Breast epithelium (tissue), 4 donors: ENCODE measurements at places on chromosomes 7 and 10. TPM values are rescaled to one million over a fixed set of nuclear protein-coding genes. Genes with fewer than 3 reads are reported as not detected.
A peak's percentile ranks its signal among the peaks of the same experiment; 100 is the strongest.

DNA sequence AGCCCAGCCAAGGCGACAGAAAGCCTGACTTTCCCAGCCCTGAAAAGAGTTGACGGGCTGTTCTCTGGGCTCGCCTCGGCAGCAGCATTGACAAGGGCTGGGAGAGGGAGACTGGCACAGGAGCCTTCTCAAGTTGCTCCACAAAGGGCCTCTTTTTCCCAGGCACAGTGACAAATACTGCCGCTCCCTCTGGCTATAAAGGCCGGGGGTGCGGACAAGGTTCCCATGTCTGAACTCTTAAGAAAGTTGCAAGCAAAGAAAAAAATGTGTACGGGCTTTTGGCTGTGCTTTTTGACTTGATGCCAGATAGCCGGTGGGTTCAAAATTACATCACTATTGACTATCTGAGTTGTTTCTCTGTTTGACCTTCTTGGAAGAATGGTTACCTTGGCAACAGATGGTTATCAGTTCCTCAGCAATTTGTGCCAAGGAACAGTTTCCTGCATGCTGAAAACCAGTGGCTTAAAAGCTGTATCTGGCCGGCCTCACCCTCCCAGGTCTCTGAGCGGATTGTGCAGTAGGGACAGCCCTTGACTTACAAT is 115.9 kb upstream of the EEPD1 start:
- peak overlapping the region; percentile 82 for H3K27ac ChIP-seq
- H3K27me3 ChIP-seq = peaks cover 3% of the 10 kb centered on the region
- no peak overlapping the region for H3K4me3 ChIP-seq
- H3K36me3 ChIP-seq = no peaks in the 10 kb centered on the region
- H3K4me1 ChIP-seq = no peaks in the 10 kb centered on the region

GRCh38 chr10:71513936-71514335 is 117.2 kb downstream of the CDH23 start:
- no peak overlapping the region for H3K27ac ChIP-seq
- H3K4me1 ChIP-seq = no peaks in the 10 kb centered on the region
- no peaks in the 10 kb centered on the region for H3K27me3 ChIP-seq
- no peak overlapping the region for H3K4me3 ChIP-seq

PRKCQ gene
- 0.98 TPM for total RNA-seq

AKR1E2 gene
- 12.1 TPM for total RNA-seq

DNA sequence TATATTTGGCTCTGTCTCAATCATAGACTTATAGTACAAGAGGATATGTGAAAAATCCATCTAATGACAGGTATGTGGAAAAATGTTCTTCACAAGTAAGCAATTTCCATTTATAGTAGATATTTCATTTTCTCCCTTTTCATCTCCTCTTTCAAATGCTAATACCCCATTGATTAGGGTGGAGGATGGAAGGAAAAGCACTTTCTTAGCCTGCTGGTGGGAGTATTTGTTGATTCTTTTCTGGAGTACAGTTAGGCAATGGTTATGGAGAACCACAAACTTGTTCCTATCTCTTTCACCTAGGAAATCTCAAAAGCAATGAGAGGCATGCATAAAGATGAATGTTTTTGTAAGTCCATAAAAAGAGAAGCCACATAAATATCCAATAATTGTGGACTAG is 108.0 kb upstream of the CREB5 start:
- H3K27me3 ChIP-seq = no peaks in the 10 kb centered on the region
- H3K4me1 ChIP-seq = no peaks in the 10 kb centered on the region
- no peak for DNase-seq
- no peak overlapping the region for H3K4me3 ChIP-seq

PON1 gene
- 0.29 TPM for total RNA-seq

GAD2 gene
- not detected for total RNA-seq

GRCh38 chr10:119517235-119518141 is 25.0 kb downstream of the RGS10 start:
- H3K4me1 ChIP-seq = no peaks in the 10 kb centered on the region
- no peaks in the 10 kb centered on the region for H3K27me3 ChIP-seq
- H3K36me3 ChIP-seq = no peaks in the 10 kb centered on the region
- H3K27ac ChIP-seq = peak overlapping the region; percentile 38
- no peak for DNase-seq

GRCh38 chr10:23376229-23376655 is 31.6 kb upstream of the C10orf67 start:
- no peaks in the 10 kb centered on the region for H3K36me3 ChIP-seq
- H3K27ac ChIP-seq = no peak overlapping the region
- H3K4me1 ChIP-seq = no peaks in the 10 kb centered on the region
- DNase-seq = no peak
- H3K27me3 ChIP-seq = no peaks in the 10 kb centered on the region

- H3K27me3 ChIP-seq = no peaks in the 10 kb centered on the region
- peak overlapping the region; percentile 79 for H3K27ac ChIP-seq
- H3K4me3 ChIP-seq = peak overlapping the region; percentile 85
- DNase-seq = no peak
These were observed 1.3 kb downstream of the LFNG start for GRCh38 chr7:2520761-2521290.

HYAL4 gene
- total RNA-seq = 0.15 TPM

- no peaks in the 10 kb centered on the region for H3K27me3 ChIP-seq
- H3K36me3 ChIP-seq = no peaks in the 10 kb centered on the region
- no peak for DNase-seq
- no peak overlapping the region for H3K27ac ChIP-seq
- H3K4me3 ChIP-seq = no peak overlapping the region
These were observed 13.4 kb downstream of the CFAP43 start for GRCh38 chr10:104218751-104219150.

GRCh38 chr7:20450536-20450935 is 119.8 kb downstream of the ITGB8 start:
- H3K27ac ChIP-seq = no peak overlapping the region
- H3K36me3 ChIP-seq = no peaks in the 10 kb centered on the region
- no peaks in the 10 kb centered on the region for H3K4me1 ChIP-seq
- H3K27me3 ChIP-seq = no peaks in the 10 kb centered on the region
- DNase-seq = no peak
- H3K4me3 ChIP-seq = no peak overlapping the region

DNA sequence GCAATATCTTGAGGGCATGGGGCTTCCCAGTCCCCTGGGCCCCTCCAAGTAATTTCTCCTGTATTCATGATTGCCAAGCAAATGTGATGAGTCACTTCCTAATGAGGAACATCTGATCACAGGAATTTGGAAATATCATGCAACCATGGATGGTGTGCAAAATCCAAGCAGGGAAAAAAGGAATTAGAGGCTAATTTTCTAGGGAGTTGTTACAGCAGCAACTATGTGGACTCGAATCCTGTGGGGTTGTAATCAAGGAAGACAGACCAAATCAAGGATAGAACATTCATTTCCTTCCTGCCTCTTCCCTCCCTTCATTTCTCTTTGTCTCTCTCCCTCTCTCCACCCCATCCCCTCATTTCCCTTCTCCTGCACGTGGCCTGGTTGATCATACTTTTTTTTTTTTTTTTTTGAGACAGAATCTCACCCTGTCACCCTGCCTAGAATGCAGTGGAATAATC is 23.9 kb upstream of the AGFG2 start:
- no peaks in the 10 kb centered on the region for H3K36me3 ChIP-seq
- H3K27ac ChIP-seq = no peak overlapping the region
- H3K4me3 ChIP-seq = no peak overlapping the region

PCLO gene
- total RNA-seq = 20.9 TPM

ARHGEF5 gene
- total RNA-seq = 5.9 TPM

DNA sequence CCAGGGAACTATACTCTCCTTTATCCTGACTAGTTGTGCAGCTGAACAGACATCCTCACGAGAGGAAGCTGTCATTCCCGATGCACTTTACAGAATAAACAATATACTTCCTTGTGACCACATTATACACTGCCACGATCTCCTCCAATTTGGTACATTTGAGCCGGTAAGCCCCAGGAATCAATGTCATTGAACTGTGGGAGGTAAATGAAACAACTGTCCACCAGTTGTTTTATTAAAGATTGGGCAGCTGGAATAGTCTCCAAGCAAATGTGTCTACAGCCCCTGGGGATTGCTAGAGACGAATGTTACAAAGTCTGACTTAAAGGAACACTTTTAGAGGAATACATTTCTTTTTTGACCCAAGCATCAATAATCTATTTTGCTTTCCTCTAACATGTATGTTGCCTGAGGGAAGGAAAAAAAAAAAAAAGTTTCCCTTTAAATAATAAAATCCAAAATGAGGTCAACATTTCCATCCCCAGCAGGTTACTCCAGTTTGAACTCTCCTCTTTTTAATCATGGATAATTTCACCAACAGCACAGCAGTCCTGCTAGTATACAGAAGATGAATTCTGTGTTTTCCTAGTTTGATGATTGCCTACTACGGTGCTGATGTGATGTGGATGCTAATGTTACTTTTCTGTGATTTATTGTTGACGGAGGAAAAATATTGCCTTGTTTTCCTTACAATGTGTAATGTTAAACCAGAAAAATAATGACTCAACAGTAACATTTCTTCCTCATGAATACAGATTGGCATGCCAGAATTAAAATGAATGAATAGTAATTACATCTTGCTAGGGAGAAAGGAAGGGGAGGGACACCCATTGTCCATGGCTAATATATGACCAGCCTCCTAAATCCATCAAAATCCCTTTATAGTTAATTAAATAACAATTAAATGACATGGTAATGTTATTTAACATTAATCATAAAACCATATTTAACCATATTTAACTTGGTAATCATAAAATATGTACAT is 360.9 kb downstream of the NEBL start:
- H3K27ac ChIP-seq = no peak overlapping the region
- DNase-seq = no peak
- H3K27me3 ChIP-seq = no peaks in the 10 kb centered on the region

DNA sequence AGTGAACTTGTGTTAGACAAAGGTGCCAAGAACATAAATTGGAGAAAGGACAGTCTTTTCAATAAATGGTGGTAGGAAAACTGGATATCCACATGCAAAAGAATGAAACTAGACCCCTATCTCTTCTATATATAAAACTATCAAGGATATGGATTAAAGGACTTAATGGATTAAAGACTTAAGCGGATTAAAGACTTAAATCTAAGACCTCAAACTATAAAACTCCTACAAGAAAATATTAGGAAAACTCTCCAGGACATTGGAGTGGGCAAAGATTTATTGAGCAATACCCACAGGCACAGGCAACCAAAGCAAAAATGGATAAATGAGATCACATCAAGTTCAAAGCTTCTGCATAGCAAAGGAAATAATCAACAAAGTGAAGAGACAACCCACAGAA is 242.9 kb upstream of the MEOX2 start:
- H3K4me3 ChIP-seq = no peak overlapping the region
- no peaks in the 10 kb centered on the region for H3K36me3 ChIP-seq
- no peak for DNase-seq

- H3K4me3 ChIP-seq = no peak overlapping the region
- H3K27me3 ChIP-seq = no peaks in the 10 kb centered on the region
- H3K36me3 ChIP-seq = no peaks in the 10 kb centered on the region
- no peaks in the 10 kb centered on the region for H3K4me1 ChIP-seq
These were observed 139.7 kb downstream of the HTR7 start for GRCh38 chr10:90718182-90718581.

- H3K27me3 ChIP-seq = no peaks in the 10 kb centered on the region
- H3K36me3 ChIP-seq = no peaks in the 10 kb centered on the region
- H3K4me1 ChIP-seq = peaks cover 8% of the 10 kb centered on the region
- peak; percentile 49 for DNase-seq
- H3K27ac ChIP-seq = peak overlapping the region; percentile 98
These were observed 412 bp upstream of the PPIA start for GRCh38 chr7:44796034-44796503.

ALOX5 gene
- total RNA-seq = 33.4 TPM

WDR86 gene
- total RNA-seq = 61.5 TPM

- no peaks in the 10 kb centered on the region for H3K36me3 ChIP-seq
- H3K27me3 ChIP-seq = no peaks in the 10 kb centered on the region
- no peak overlapping the region for H3K4me3 ChIP-seq
- H3K4me1 ChIP-seq = no peaks in the 10 kb centered on the region
These were observed 2.0 kb downstream of the RTKN2 start for GRCh38 chr10:62266611-62267010.
